H9 (cell line): ENCODE measurements at places on chromosomes 1 and 21.

DNA sequence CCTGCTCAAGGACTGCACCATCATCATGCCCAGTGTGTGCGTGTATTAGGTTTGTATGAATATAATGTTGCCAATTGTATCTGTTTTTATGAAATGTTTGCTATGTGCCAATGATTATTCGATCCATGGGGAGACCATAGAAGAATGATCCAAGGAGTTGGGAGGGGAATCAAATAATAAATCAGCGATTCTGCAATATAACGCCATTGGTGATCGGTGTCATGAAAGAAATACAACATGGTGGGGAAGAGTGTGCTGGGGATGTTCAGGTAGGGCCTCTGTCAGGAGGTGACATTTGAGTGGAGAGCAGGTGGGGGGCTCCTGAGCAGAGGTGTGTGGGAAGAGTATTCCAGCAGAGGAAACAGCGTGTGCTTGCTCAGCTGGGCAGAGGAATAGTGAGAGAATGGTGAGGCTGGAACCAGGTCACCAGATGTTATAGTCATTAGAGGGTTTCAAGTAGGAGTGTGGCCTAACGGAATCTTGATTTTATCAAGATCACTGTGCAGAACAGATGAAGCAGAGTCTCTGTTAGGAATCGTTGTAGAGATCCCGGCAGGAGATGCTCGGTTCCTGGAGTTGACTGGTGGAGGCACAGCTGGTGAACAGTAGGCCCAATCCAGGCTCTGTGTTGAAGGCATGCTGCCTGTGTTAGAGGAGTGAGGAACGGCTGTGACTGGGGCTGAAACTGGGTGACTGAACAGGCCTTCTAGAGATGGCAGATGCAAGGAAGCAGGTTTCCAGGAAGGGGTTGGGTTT is 2.9 kb upstream of the ZNF496 start:
- peak overlapping the region; percentile 91 for H3K4me3 ChIP-seq
- peaks cover 16% of the 10 kb centered on the region for H3K4me1 ChIP-seq
- H3K27ac ChIP-seq = no peak overlapping the region
- no peak for DNase-seq
- peaks cover 58% of the 10 kb centered on the region for H3K36me3 ChIP-seq

GRCh38 chr1:185674201-185674600 is 60.0 kb upstream of the HMCN1 start:
- H3K36me3 ChIP-seq = no peaks in the 10 kb centered on the region
- no peak overlapping the region for H3K27ac ChIP-seq

DNA sequence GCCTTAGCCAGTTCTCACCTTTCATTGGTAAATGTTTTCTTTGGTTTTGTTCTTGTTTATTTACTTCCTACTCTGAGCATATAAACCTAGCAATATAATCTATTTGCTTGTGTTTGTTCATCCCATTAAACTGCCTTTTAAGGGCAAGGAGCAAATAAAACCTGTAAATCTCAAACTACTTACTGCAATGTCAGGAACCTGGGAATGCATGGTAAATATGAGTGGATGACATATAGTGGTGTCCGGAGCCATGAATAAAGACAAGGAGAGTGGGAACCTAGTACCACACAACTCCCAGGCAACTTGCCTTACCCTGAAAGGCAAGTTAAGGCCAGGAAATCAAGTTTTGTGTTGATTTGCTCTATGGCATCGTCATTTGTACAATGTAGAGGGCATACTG is 1133.7 kb upstream of the NCAM2 start:
- H3K4me1 ChIP-seq = no peaks in the 10 kb centered on the region; the same call in 1 of the 2 replicates
- no peak overlapping the region for H3K4me3 ChIP-seq
- no peak overlapping the region for H3K27ac ChIP-seq
- no peaks in the 10 kb centered on the region for H3K36me3 ChIP-seq

GRCh38 chr1:104878203-104878909 is 1128.7 kb downstream of the AMY1C start:
- H3K27me3 ChIP-seq = no peaks in the 10 kb centered on the region
- no peak overlapping the region for H3K4me3 ChIP-seq
- peak; percentile 77 for DNase-seq
- no peak overlapping the region for H3K27ac ChIP-seq
- no peaks in the 10 kb centered on the region for H3K4me1 ChIP-seq

- peaks cover 3% of the 10 kb centered on the region for H3K36me3 ChIP-seq
- H3K27ac ChIP-seq = no peak overlapping the region
- no peak overlapping the region for H3K4me3 ChIP-seq
- no peak for DNase-seq
- no peaks in the 10 kb centered on the region for H3K27me3 ChIP-seq
Measured at GRCh38 chr1:164767752-164768402, 208.9 kb downstream of the PBX1 start.

DNA sequence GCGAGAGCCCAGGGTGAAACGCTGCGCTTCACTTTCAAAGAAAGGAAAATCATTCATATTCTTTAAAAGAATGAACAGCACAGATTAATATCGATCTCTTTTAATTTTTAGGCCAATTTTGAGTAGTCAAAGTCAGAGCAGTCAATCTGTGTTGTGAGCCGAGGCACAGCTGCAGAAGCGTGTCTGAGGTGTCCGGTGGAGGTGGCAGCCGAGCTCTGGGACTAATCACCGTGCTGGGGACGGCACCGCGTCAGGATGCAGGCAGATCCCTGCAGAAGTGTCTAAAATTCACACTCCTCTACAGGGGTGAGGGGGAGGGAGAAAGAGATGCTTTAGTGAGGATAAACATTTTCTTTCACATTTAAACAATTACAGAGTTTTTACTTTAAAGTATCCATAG is 4.1 kb downstream of the TFF1 start:
- H3K27me3 ChIP-seq = no peaks in the 10 kb centered on the region
- H3K4me3 ChIP-seq = no peak overlapping the region
- no peak overlapping the region for H3K27ac ChIP-seq
- no peak for DNase-seq

DNA sequence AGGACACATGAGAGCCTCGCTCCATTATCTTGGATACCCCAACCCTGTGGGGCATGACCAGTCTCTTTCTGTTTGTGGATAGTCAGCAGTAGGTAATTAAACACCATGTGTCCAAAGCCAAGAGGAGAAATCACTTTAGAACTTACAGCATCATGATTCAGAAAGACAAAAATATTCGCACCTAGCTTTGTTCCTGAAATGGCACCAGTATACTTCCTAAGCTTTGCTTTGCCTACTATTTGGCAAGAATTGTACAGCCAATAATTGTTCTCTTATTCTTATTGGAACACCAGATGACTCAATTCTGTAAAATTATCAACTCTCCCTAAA is 24.2 kb downstream of the TNFRSF9 start:
- H3K36me3 ChIP-seq = no peaks in the 10 kb centered on the region
- no peaks in the 10 kb centered on the region for H3K4me1 ChIP-seq
- no peaks in the 10 kb centered on the region for H3K27me3 ChIP-seq

- DNase-seq = no peak
- no peaks in the 10 kb centered on the region for H3K27me3 ChIP-seq
- H3K27ac ChIP-seq = no peak overlapping the region
- H3K36me3 ChIP-seq = no peaks in the 10 kb centered on the region
Measured at GRCh38 chr1:86517336-86517735, 29.5 kb upstream of the CLCA4 start.
